Hepatic stellate cell (primary cell): ENCODE measurements at places on chromosomes 16 and 17.

GRCh38 chr16:11034481-11034931 is 90.1 kb downstream of the CLEC16A start:
- DNase-seq = no peak

DNA sequence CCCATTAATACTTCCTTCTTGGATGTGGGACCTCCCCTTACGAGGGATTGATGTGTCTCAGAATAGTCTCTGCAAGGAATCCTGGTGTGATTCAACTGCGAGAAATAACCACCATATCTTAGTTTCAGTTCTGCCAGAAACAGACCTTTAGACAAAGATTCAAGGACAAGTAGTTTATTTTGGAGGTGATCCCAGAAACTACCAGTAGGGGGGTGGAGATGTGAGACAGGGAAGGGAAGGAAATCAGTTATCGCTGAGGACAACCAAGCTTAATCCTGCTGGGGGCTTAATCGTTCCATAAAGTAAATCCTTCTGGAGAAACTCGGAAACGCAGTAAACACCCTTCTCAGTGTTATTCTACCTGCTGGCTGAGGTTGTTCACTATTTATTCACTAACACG is 5.0 kb upstream of the SDR42E1 start:
- peak; percentile 51 for DNase-seq

DNA sequence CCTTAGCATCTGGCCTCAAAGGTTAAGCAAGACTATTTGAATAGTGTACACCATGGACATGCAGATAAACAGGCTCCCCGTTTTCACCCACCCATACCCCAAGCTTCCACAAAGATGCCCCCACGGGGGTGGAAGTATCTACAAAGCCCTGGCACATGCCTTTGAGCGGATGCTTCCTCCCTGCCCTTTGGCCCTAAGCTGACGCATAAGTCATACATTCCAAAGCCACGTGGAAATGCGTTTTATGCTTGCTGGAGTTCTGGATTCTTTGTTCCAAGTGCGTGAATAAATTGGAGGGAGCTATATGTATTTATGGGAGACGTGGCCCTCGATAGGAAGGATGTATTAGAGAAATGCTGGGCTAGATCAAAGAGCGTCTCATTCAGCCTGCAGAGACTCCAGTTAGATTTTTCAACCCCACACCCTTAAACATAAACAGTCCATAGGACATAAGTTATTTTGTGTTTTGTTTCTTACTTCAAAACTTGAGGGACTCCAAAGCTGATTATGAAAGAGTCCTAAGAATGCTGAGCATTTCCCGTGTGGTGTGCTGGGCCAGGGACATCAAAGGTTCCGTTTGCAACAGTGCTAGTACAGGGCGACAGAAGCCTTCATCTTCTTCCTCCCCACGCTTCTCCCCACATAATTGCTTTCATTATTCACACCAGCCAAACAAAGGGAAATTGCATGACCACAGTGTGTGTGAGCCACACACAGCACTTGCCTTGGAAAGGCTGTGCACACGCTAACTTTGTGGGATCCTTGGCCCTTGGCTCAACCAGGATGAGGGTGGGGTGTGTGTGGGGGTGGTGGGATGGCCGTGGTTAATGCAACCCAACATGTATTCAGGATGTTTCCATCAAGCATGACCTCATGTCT is 73.6 kb downstream of the WIPI1 start:
- DNase-seq = no peak

- DNase-seq = no peak
These were observed 42.9 kb downstream of the TBC1D16 start for GRCh38 chr17:79992649-79993389.

DNA sequence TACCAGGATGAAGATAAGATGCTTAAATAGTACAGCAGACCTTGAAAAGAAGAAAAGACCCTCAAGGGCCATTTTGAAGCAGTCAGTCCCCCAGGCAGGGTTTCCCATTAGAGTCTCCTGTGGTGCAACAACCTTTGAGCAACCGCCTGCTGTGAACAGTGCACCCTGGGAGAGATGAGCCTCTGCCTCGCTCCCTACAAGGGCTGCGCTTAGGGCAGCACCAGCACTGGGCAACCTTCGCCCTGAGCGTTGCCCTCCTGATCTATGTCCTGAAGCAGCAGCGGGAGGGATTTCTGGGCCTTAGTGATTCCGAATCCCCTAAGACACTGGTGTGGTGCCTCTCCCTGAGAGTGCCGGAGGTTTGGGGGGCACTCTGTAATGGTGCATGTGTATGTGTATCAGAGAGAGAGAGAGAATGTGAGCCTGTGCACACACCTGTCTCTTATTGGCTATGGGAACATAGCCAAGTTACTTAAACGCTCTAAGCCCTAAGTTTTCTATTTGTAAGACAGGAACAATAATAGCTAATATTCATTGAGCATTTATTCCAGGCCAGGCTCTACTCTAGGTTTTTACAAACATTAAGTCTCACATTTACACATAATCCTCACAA is 25.2 kb upstream of the ABCC12 start:
- no peak for DNase-seq
